ENCODE measurements at places on chromosomes 2 and 18.

DNA sequence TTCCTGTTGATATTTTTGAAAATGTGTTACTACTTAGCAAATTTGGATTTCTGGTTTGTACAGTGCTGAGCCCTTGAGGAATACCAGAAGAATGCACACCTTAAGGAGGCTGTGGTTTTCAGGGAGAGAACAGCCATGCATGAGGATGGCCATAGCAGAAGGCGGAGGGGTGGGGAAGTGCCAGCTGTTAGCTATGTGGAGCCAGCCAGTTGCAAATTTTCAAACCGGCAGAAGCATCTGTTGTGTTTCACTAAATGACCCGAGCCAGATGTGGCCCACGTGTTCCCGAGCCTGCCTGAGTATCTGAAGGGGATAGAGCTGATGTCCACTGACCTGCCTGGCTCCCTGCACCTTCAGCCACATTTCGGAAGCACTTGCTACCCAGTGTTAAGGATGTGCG lies 16.4 kb upstream of the RBM44 start:
- no peak for DNase-seq

GRCh38 chr2:190441564-190441963 lies 33.4 kb downstream of the MFSD6 start:
- no peak for DNase-seq

GRCh38 chr2:42787788-42788477 lies 4.5 kb downstream of the HAAO start:
- no peak for DNase-seq

DNA sequence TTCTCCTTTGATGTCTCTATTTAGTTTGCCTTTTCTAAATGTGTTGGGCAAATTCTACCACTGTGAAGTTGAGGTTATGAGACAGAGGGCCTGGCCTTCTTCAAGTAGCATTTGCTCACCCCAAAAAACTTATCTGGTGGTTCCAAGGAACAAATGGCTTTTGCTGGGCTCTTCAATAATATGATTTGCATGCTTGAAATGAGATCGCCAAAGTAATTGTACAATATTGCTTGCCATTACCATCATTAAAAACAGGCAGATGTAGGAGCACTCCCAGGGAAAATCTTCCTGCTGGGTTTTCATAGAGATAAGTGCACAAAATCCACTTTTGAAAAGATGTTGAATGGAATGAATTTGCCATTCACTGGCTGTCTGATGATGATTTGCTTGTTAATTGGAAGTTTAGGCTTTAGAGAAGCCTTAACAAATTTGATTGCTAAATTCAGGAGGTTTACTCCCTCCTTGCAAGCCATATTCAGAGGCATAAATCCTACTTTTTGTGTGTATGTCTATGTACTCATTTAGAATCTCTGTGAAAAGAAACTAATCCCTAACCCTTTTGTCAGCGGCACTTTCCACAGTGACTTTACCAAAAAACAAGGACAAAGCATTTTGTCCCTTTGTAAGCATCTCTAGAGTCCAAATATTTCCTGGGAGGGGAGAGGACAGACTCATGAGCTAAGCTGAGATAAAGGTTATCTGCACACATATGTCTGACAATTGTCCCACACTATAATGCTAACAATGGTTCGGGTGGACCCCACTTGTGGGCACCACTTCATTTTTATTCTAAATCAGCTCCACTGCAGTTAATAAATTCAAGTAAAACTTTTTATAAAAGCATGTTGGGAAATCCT lies 240.8 kb upstream of the PIK3C3 start:
- no peak for DNase-seq

DNA sequence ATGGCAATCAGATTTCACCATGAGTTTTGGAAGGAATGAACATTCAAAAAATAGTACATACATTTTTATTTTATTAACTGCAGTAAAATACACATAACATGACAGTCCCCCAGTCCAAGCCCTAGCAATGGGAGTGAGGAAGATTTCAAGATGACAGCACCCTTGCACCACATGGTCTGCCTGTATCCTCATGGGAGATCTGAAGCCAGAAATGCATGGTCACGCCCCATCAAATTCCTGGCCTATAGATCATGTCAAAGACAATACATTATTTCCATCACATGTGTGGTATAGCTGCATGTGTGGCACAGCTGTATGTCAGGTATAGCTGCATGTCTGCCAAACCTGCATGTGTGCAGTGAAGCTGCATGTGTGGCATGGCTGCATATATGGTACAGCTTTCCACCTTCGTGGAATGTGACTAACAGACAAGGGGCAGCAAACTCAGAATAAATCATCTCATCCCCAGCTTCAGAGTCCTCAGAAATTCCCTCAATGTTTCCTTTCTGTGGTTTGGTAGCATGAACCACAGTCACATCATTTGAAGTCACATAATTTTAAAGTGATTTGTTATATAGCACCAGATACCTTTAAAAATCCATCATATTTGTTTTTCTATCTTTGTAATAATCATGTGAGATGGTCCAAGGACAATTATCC lies 518.2 kb upstream of the SOX11 start:
- DNase-seq, result no peak

DNA sequence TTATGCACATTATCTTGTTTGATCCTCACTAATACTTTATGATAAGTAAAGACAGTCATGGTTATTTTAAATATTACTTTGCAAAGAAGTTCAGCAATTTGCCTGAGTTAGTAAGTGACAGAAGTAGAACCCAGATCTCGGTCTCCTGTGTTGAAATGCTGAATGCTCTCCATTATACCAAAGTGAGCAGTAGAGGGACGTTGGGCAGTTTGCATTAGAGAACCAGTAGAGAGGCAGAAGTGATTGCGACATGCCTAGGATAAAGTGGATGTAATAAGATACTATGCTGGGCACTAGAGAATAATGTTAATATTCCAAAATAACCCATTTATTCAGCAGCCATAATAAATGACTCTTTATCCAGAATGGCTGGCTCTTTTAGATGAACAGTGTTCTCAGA lies 201.0 kb downstream of the PMAIP1 start:
- DNase-seq, result no peak

DNA sequence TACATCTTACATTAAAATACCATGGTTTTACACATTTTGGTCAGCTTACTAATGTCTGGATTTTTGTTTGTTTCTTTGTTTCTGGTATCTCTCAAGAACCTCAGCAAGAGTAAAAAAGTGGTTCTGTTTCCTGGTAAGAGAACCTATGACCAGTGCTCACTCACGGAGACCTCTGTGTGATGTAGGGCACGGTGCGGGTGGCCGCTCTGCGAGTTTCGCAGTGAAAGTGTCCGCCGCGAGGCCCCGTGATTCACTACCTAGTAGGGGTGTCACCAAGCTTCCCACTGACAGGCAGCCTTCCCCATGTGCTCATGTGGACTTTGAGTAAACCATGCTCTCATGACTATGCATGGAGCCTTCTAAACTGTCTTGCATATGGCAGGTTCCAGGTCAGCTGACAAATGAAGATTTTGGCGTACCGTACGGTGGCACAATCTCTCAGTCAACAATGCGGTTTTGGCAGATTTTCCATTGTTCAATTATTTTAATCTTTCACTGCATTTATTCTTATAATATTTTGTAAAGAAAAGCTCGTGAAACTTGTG lies 137.3 kb downstream of the DCDC2C start:
- no peak for DNase-seq

DNA sequence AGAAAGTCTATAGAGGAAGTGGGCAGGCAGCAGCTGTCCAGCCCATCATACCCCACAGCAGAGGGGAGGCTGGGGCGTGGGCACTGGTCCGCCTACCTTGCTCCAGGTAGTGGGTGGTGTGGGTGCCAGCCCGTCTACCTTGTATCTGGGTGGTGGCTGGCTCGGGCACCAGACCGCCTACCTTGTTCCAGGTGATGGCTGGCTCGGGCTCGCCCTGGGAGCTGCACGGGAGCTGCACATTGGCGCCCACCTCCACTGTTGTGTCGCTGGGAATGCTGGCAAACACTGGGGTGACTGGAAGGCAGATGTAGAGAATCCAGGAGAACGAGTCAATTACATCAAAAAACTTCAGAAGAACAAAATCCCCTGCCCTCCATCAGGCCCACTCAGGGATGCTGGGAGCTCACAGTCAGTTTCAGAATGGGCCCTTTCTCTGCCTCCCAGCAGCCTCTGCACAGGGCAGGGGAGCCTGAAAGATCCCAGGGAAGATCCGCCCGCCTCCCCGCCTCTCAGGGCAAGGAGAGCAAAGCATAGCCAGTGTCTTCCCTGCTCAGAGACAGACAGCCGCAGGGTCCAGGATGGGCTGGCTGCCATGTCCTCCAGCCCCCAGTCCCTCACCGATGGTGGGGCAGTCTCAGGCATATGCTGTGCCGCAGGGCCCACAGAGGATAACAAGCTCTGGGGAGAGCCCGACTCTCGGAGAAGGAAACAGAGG lies 82.3 kb downstream of the PXDN start:
- DNase-seq, result no peak

GRCh38 chr2:188609321-188610049 lies 317.8 kb downstream of the GULP1 start:
- no peak for DNase-seq

DNA sequence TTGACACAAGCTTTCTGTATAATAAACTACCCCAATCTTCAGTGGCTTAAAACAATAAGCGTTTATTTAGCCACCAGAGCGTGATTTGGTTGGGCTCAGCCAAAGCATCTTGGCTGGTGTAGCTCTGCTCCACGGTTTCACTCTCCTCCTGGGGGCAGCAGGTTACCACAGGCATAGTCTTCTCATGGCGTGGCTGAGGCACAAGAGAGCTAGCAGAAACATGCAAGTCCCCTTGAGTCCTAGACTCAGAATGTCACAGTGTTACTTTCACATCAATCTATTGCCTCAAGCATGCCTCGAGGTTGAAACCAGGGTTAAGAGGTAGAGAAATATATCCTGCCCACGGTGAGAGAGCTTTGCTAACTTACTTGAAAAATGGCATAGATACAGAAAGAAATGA lies 19.9 kb upstream of the SLC9A2 start:
- no peak for DNase-seq

- no peak for DNase-seq
Observed at GRCh38 chr2:130756874-130757668, 1.7 kb downstream of the AMER3 start.

GRCh38 chr2:10535703-10536102 lies 87.6 kb upstream of the ODC1 start:
- no peak for DNase-seq

- DNase-seq, result no peak
Observed at GRCh38 chr2:161134547-161135518, 25.4 kb upstream of the TANK start.

DNA sequence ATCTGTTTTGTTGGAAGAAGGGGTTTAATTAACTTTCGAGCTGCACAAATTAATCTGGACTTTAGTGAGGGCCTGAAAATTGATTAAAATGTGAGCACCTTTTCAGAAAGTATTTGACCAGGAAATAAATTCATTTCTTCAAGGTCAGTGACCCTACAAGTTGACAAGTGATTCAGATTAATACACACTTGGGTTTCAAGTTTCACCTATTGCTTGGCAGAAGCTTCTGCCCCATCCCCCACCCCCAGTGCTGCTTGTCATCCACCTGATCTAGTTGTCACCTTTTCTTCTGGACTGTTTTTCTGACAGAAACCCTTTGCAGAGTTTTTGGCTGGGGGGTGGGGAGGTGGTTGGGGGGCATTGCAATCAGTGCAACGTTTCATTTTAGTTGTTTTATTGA lies 46.2 kb downstream of the RPRM start:
- DNase-seq, result no peak

GRCh38 chr2:20584399-20585358 lies 66.2 kb downstream of the HS1BP3 start:
- no peak for DNase-seq

GRCh38 chr2:46669996-46670793 lies 190.8 kb downstream of the TMEM247 start:
- DNase-seq, result no peak

DNA sequence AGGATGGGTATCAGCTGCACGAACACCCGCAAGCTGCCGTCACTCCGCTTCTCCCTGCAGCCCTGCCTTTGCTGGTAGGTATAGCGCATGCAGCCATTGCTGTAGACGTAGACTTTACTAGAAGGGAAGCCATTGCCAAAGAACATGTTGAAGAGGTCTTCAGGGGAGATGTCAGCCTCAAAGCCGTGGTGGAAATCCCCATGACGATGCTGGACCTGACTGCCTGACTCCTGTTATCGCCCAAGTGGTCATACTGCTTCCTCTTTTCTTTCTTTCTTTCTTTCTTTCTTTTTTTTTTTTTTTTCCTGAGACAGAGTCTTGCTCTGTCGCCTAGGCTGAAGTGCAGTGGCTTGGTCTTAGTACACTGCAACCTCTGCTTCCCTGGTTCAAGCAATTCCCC lies 68.7 kb upstream of the SPRED2 start:
- DNase-seq, result peak; percentile 29

DNA sequence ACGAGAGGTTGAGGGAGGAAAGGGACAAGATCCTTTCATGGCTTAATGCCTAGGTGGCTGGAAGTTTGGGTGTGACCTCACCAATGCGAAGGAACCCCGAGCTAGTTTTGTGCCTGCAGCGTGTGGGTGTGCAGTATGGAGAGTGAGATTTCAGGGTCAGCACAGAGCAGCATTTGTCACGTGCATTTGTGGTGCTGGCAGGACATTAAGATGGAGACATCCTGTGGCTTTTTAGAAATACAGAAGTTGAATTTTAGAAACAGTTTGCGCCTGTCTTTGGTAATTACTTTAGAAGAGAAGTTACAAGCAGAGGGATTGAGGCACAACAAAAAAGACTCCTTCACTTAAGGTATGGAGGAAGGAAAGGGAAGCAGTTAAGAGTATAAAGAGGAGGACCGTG lies 258.2 kb upstream of the THUMPD2 start:
- no peak for DNase-seq

- no peak for DNase-seq
Observed at GRCh38 chr2:46876741-46877384, 38.7 kb downstream of the MCFD2 start.

DNA sequence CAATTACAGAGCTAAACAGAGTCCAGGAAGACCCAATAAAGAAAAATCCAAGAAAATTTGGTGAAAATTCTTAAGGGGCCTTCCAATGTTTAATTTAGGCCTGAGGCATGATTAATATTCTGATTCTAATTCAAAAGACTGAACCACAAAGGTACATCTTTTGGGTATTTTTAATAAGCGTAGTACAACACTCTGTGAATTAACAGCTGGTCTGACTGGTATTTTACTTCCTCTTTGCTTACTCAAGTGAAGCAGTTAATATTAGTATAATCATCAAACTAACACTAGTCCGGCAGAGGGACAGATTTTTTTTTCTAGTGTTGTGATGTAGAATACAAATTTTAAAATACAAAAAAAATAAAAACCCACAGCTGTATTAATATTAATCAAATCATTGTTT lies 652.9 kb downstream of the NR4A2 start:
- no peak for DNase-seq

GRCh38 chr18:76892832-76893231 lies 70.5 kb downstream of the ZNF236 start:
- DNase-seq, result no peak

GRCh38 chr2:102806250-102806837 lies 44.5 kb downstream of the TMEM182 start:
- peak; percentile 21 for DNase-seq

GRCh38 chr2:96116879-96117533 lies 635 bp upstream of the ADRA2B start:
- peak; percentile 55 for DNase-seq

- no peak for DNase-seq
Observed at GRCh38 chr2:37870829-37871228, 54.3 kb upstream of the RMDN2 start.

- DNase-seq, result peak; percentile 68
Observed at GRCh38 chr2:178413472-178414265, 37.3 kb downstream of the PRKRA start.

All from stimulated activated naive B cell treated with anti-CD40 and anti-IgM and Interleukin-4, amounts not matched to agents 10 μg/mL and 1 μg/mL and 100 μg/mL, for 72 hours (primary cell).